ENCODE measurements at places on chromosomes 2 and 18.

DNA sequence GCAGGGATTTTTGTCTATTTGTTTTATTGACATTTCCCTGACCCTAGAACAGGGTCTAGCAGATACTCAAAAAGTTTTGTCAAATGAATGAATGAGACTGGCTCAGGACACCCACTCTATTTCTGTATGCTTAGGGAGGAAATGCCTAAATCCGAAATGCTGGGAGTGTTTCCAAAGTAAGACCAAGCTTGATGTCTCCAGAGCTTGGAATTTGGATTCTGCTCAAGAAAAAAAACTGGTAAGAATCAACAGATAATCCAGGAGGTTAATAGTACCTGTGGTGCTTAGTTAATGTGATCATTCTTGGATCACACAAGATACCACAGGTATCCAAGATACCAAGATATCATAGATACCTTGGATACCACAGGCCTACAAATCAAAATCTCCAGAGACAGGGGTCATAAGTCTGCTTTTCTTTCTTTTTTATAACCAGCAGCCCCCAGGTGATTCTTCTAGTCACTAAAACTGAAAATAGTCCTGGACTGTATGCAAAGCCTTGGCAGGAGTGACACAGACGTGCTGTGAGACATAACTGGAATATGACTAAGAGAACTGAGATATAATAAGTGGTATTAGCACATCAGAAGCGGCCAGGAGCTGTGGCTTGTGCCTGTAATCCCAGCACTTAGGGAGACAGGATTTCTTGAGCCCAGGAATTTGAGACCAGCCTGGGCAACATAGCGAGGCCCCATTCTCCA, 39.9 kb upstream of the SP3 start:
- DNase-seq, result peak; percentile 82

GRCh38 chr2:235162082-235162836, 210.4 kb downstream of the SH3BP4 start:
- DNase-seq, result no peak

DNA sequence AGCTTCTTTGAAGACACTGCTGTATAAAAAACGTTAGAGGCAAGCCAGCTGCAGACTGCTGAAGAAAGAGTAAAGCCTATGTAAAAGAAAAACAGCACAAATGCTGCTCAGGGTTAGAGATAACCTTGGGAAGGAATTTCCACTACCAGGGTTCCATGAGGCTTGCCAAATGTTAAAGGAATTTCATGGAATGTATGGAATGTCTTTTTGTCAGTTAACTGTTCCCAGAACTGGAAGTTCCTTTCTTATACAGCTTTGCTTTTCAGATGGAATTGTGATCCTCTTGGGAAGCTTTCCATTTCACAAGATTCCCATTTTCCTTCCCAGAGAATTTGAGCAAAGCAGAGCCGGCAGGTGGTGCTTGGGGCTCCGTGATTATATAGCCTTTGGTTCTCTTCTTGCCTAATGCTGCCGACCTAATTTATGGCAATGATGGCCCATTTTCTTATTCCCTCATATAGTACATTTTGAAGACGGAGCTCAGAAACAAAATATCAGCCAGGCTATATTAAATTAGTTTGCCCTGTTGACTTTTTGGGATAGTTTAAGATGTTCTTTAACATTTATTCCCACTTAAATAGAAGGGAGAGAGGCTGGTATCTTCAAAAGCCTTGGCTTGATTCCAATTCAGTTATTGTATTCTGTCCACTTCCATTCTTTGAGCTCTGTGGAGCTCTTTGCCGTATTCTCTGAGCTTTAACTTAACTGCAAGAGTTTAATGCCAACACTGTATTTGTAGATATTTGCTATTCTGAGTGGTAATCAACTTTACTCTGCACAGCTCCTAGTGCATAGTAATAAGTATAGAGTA, 162.3 kb downstream of the PHLPP1 start:
- DNase-seq, result peak; percentile 83

- DNase-seq, result no peak
Observed at GRCh38 chr18:60873708-60874107, 459.5 kb upstream of the CDH20 start.

DNA sequence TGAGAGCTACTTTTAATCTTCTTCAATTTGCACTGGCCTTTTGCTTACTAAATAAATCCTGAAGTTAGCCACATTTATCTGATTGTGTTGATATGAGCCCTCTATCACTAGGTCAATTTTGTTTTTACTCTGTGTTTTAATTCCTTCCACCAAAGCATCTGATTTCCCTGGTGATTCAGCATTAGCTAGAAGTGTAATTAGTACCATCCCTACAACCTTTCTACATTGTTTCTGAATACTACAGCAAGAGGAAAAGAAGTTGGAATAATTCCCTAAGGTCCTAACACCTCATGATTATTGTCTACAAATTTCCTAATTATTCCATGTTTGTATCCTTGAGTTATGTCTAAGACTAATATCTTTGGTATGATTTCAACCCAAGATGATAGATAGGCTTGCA, 1093.6 kb downstream of the SUCLG1 start:
- DNase-seq, result peak; percentile 48

- DNase-seq, result no peak
Observed at GRCh38 chr18:6328621-6329010, 86.1 kb downstream of the L3MBTL4 start.

DNA sequence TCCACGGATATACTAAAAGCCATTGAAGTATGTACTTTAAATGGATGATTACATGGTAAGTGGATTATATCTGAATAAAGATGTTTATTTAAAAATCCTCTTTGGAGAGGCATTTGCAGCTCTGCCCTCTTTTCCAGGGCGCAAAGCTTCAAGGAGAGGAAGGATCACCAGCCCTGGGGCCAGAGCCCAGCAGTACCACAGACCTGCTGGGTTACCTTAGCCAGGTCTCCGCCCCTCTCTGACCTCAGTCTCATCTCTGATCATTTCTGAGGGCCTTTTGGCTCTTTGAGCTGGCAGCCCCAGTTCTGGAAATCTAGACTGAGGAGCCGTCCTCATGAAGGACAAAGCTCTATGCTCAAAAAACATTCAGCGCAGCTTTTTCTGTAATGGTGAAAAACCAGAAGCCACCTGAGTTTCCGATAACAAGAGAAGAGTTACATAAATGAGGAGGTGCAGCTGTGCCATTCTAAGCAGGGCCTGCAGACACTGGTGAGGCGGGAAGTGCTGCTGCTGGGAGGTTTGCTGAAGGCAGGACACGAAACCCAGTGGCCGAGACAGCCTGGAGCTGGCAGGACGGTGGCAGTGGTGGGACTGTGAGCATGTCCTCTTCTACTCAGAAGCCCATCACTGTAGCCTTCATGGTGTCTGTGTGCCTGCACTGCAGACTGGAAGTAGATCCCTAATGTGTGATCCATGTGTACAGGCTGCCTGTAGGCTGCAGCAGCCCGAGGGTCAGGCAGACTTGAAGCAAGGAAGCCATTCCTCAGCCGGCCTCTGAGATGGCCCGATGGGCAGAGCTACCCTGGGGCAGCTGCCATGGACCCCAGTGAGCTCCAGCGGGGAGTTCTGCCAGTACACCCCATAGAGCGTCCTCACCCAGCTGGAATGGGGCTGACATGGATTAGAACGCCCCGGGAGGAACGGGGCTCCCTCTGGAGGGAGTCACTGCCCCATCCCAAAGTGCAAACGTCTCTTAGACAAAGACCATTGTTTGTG, 27.7 kb downstream of the ADRA2B start:
- DNase-seq, result no peak

DNA sequence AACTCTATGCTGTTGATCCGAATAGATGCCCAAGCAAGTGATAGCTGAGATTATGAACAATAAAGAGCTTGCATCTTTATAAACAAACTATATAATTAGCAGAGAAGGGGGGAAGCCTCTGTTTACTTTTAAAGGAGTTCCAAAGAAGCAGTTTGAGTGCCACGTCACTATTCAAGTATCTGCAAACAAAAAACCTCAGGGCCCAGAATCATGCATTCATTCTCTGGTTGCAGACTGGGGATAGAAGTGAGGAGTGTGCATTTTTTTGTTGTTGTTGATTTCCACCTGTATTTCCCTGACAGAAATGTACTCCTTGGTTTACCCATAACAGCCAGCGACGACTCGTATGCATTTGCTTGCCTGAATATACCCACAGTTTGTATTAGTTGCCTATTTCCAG, 264.3 kb downstream of the PTGR3 start:
- DNase-seq, result no peak

- DNase-seq, result no peak
Observed at GRCh38 chr2:100484390-100484789, 14.1 kb downstream of the NMS start.

GRCh38 chr2:121187982-121188411, 97.0 kb downstream of the TFCP2L1 start:
- no peak for DNase-seq

DNA sequence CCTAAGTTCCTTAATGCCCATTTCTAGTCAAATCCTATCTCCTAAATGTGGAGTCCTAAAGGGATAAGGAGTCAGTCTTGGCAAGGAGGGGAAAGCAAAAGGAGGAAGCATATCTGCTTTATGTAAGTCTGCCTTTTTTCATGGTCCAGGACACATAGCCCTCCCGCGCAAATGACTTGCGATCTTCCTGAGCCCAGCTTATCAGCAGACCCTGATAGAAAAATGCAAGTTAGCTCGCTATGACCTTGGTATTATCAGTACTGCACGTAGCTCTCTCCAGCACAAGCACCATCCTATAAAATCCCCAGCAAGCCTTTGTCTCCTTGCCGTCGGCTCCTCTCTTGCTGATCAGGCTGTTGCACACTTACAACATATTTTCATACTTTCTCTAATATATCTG, 281.4 kb upstream of the KCNH7 start:
- DNase-seq, result no peak

- DNase-seq, result peak; percentile 21
Observed at GRCh38 chr18:63267975-63268721, 51.4 kb downstream of the BCL2 start.

GRCh38 chr2:46296840-46297545, at the start of gene EPAS1:
EPAS1 (plus strand) TSS chr2:46297407; CDS start chr2:46297912, 505 bp downstream.
- peak; percentile 90 for DNase-seq

- no peak for DNase-seq
Observed at GRCh38 chr2:17717666-17718065, 35.9 kb downstream of the SMC6 start.

GRCh38 chr18:9732031-9732430, 23.9 kb downstream of the RAB31 start:
- DNase-seq, result no peak

DNA sequence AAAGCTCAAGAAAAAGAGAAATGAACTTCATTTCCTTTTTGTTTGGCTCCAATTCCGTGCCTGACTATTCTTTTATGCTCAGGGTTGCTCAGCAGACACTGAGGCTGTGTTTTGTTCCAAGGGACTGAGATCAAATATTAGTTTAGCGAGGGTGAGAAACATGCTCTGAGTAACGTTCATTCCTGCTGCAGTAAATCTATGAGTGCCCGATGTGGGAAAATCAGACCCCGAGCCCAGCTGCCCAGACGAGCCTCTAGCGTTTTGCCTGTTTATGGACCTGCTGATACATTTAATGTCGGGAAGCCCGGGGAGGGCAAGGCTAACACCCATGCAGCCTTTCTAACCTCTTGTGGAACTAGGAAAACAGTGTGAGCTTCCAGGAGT, 119.2 kb downstream of the VAPA start:
- DNase-seq, result no peak

- DNase-seq, result no peak
Observed at GRCh38 chr2:234603619-234604018, 106.7 kb upstream of the ARL4C start.

DNA sequence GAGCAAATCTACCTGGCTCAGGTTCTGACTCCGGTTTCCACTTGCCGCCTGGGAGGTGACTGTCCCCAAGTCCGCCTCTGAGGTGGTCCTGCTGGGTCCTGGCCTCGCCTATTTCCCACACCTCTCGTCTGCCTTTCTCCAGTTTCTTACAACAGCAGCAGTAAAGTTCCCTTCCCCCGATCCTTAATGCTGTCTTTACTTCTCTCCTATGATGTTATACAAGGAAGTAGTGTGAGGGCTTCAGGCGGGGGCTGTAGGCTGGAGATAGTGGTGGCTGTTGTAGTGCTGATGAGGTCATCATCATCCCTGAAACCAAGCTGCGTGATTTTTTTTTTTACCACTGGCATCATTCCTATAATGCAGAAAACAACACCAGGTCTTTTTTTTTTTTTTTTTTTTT, 18.9 kb downstream of the TGIF1 start:
- no peak for DNase-seq

DNA sequence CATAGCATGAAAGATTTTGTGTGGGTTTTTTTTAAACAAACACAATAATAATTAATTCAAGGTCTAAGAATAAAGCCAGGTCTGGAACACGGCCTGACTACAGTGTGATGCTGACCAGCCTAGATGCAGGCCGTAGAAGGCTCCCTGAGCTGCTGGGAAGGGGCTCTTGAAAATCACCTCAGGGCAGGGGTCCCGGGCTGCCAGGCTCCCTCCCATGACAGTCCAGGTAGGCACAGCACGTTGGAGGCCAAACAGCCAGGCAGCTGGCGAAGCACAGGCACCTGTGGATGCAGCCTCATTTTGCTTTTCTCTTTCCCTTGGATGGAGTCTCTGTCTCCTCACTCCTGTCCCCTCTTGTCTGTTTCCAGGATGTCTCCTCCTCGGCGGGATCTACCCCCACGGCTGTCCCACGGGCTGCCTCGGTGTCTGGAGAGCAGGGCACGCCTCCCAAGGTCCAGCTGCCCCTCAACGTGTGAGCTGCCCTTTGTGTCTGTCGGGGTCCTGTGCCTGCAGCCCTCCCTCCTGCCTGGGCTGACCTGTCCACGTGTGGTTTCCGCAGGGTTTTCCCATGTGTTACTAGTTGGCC, 194.5 kb downstream of the SEPTIN10 start:
- DNase-seq, result no peak

DNA sequence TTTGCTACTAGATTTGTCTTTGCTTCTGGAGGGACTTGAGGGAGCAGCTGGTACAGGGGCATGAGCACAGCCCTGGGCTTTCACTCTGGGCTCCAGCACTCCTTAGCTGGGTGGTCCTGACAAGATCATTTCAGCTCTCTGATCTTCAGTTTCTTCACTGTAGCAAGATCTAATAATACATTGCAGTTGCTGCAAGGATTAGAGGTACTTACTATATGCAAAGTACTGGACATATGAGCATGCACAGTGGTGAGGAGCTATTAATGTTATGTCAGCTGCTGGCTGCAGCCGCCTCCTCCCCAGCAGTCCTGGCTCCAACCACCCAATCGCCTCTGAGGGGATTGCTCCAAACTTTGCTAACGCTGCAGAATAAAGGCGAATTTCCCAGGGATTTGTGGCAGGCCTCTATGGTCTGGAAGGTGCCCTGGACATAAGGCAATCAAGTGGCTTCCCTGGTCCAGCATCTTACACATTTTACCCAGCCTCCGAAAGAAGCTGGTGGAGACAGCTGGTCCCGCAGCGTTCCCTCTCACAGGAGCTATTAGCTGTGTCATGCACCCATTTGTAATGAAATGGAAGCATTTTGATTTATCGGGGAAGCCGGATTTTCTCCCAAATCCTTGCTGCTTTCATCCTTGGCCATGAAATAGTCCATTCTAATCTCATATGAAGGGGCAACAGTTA, 96.7 kb downstream of the RHOB start:
- no peak for DNase-seq

GRCh38 chr2:131031875-131032274, 61.4 kb downstream of the FAM168B start:
- DNase-seq, result no peak

- no peak for DNase-seq
Observed at GRCh38 chr18:54387631-54388030, 29.9 kb downstream of the C18orf54 start.

Measured in AG10803 (cell line).